ENCODE measurements at places on chromosomes 16 and 17.

GRCh38 chr17:15999974-16000827 is 577 bp downstream of the TTC19 start:
- peak; percentile 28 for DNase-seq

- no peak for DNase-seq
Observed at GRCh38 chr17:72397687-72398086, 276.9 kb downstream of the SOX9 start.

DNA sequence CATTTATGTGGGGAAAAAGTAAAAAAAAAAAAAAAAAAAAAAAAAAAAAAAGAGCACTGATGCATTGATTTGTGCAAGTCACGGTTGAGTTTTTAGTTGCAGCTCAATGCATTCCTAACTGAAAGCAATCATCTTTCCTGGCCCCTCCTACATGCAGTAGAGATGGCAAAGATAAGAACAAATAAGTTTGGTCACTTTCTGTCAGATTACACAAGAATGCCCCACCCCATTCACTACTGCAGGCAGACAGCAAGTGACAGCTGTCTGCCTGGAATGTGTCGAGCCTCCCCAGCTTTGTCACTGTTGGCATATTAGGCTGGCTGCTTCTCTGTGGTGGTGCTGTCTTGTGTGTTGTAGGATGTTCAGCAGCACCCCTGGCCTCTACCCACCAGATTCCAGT is 243.5 kb downstream of the FOXL1 start:
- no peak for DNase-seq

GRCh38 chr17:65190467-65191097 is 53.4 kb downstream of the RGS9 start:
- DNase-seq = no peak

- DNase-seq = no peak
Observed at GRCh38 chr16:85986931-85987749, 88.2 kb downstream of the IRF8 start.

DNA sequence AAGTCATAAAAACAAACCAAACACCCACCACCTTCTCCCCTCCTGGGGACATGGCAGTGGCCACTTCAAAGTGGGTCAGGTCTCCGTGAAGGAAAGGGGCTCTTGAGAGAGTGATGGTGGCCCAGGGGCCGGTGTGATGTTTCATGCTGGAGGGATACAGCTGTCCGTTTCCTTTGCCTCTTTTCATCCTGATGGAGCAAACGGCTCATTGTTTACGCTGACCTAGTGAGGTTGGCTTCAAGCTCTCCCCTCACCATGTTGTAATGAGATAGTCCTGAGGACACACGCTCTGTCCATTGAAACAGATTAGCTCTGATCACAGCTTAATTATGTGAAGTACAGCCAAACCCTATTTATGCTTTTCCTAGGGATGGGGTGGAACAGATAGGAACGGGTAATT is 34.2 kb downstream of the CDH13 start:
- no peak for DNase-seq

GRCh38 chr17:50787106-50787505 is 19.8 kb upstream of the ANKRD40CL start:
- no peak for DNase-seq

- DNase-seq = no peak
Observed at GRCh38 chr17:77929871-77930436, 28.5 kb upstream of the TNRC6C start.

DNA sequence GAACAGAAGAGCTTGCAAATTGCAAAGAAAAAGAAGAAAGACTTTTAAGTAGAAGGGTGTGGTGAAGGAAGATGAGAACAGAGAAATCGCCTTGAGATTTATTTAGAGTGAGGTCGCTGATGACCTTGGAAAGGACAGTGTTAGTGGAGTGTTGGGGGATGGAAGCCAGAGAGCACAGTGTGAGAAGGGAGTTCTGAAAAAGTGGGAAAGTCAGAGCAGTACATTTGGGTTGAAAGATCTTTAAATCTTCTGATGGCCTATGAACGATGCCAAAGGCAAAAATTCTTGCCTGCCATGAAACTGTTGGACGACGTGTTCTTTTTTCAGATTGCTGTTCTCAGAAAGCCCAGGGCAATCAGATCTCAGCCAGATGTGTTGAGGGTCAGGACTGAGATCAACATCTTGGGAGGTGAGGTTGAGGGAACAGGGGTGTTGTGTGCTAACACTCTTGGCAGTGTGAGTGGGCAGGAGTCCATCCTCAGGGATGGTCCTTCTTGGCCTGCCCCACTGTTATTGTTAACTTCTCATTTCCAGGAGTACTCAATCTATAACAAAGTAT is 330.1 kb downstream of the MAP2K6 start:
- no peak for DNase-seq

GRCh38 chr16:49556606-49557446 is 183.2 kb downstream of the C16orf78 start:
- peak; percentile 56 for DNase-seq

DNA sequence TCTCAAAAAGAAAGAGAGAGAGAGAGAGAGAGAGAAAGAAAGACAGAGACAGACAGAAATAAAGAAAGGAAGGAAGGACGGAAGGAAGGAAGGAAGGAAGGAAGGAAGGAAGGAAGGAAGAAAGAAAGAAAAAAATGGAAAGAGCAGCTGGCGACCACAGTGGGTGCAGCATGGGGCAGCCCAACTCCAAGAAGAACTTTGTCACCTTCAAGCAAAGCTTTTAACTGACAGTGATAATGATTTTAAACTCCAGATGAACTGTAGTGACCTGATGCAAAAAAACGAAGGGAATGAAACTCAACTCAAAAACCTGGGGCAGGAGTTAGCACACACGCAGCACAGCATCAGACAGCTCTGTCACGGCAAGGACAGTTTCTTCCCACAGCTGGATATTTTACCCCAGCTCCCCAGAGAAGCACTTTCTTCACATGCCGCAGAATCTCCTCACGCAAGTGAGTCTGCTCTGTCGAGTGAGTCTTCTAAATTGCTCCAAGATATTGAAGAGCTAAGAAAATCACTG is 5.0 kb upstream of the ARHGAP17 start:
- DNase-seq = no peak

DNA sequence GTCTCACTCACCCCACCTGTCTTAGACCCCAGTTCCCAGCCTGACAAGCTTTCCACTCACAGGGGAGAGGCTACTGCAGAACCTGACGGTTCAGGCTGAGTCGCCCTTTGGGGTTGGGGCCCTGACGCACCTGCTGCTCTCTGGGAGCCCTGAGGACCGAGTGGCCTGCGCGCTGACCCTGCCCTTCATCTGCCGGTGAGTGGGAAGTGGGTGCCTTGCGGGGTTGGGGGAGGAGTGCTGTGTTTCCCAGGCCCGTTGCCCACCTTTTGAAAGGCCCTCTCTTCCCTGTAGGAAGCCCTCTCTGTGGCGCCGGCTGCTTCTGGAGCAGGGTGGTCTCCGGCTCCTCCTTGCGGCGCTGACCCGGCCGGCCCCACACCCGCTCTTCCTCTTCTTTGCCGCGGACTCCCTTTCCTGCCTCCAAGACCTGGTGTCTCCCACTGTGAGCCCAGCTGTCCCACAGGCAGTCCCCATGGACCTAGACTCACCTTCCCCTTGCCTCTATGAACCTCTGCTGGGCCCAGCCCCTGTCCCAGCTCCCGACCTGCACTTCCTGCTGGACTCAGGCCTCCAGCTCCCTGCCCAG is 6.1 kb upstream of the TGFB1I1 start:
- no peak for DNase-seq

GRCh38 chr17:48500435-48501426 is 30.1 kb downstream of the HOXB1 start:
- no peak for DNase-seq

DNA sequence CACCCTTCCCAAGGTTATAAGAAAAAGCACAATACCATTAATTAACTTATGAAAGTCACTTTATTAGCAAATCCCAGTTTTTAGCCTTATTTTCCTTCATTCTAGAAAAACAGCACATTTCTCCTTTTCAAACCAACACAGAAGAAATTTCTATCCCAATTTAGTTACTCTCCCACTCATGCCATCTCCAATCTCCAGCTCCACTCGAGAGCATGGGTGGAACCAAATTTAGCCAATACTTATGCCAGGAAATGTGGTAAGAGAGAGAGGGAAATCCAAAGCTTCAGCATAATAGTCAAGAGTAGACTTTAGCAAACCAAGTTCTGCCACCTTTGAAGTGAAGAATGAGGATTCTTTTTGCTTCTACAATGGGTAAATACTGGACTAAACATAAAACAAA is 288.8 kb downstream of the KIF2B start:
- no peak for DNase-seq

DNA sequence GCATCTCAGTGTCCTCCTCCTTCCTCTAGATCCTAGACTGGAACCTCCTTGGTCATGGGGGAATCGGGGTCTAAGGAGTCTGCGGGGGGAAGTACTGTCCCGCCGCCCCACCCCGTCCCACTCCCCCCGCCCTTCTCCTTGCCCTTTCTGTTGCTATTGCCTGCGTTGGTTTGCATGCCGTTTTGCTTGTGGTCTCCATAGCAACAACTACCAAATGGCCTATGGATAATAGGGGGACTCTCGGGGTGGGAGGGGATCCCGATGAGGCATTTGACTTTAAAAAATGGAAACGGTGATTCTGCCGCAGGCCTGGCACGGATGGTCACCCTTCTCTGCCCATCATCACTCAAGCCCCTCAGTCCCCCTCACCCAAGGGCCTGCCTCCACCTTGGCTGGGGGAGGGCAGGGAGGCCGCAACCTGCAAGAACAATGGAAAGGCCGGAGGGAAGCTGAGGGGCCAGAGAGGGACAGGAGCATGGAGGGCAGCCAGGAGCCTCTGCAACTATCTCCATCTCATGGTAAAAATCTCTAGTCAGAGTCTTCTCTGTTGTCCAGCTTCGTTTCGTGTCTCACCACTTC is 231.4 kb upstream of the TNRC6C start:
- DNase-seq = no peak

DNA sequence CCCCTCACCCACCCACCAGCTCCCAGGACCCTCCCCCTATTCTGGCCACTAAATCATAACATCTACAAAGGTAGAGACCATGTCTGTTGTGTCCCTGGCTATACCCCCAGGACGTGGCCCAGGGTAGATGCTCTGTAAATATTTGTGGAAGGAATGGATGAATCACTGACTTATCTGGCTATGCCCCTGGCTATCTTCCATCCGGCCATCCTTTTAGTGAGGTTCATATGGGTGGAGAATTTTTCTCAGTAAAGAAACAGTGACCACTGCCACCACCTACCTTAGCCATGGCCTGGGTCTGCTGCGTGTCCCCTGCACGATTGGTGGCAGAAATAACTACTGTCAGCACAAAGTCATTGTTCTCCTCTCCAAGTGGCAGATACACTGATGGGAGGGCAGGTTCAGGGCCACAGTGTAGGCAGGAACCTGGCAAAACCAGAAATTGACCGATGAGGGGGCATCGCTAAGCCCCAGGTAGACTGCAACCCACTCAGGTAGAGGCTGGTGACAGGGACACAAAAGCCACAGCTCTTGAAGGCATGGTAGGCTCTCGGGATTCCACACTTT is 63.1 kb upstream of the BCO1 start:
- DNase-seq = no peak

DNA sequence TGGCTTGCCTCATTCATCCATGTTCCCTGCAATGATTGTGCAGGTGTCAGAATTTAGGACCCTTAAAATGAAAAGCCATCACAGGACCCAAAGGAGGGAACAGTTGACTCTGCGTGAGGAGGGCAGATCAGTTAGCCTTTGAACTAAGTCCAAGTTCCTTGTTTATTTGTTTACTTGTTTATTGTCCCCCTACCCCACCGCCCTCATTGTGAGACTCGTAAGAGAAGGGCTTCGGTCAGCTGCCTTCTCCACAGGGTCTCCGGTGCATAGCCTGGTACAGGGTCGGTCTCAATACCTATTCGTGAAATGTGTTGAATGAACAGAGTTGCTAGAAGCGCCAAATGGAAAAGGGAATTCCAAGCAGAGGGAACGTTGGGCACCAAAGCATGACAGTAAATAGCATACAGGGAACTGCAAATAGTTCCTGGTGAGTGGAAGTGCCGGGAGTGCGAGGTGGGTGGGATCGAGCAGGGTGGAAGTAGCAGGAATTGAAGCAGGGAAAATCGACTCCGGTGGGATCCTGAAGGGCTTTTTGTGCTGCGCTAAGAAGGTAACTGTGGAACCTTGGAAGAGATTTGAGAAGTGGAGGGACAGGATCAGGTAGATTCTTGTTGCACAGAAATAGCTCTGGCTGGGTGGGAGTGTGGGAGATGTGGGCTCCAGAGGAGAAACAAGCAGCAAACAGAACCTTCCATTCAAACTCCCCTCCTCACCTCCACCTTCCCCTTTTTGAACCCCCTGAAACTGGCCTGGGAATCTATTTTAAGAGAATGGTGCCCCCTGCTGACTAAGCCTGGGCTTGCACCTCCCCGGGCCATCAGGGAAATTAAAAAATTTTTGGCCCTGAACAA is 12.7 kb downstream of the SLC35B1 start:
- DNase-seq = no peak

DNA sequence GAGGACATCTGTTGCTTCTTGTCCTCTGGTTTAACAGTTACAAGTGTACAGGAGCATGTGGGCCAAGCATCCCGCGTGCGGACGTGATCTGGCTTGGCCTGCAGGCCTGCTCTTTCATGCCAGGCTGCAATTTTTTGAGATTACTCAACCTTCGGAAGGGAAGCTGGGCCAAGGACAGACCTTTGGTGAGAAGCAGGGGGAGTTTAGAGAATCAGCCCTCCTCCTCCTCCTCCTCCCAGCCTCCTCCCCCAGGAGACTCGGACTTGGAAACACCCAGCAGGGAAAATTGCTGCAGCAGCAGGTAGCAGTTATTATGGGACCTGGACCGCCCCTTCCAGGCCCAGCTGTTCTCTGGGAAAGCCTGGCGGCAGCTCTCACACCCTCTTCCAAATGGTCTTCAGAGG is 5.1 kb upstream of the KLHL36 start:
- no peak for DNase-seq

DNA sequence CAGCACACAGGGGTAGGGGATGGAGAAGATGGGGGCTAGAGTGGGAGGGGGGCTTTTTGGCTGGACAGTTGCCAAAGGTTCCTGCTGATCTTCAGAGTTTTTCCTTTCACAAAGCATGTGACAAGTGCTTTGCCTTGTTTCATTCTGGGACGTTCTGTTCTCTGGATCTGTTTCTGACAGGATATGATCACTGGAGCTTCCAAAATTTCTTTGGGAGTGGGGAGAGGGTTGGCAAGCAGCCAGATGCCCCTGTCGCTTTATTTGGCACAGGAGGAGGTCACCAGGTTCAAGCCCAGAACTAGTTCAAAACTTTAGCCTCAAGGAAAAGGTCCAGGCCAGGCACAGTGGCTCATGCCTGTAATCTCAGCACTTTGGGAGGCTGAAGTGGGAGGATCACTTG is 68.5 kb upstream of the TBX2 start:
- no peak for DNase-seq

DNA sequence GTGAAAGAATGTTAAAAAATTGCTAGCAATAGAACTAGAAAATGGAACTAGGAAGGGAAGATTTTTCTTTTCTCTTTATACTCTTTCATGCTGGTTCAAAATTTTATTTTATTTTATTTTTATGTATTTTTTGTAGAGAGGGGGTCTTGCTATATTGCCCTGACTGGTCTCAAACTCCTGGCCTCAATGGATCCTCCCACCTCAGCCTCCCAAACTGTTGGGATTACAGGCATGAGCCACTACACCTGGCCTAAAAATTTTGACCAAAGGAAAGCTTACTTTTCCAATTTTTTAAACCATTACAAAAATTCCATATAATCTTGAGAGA is 10.0 kb upstream of the TERF2 start:
- no peak for DNase-seq

- no peak for DNase-seq
Observed at GRCh38 chr16:28298511-28298878, 6.2 kb downstream of the SBK1 start.
